ENCODE measurements at places on chromosomes 2 and 18.

DNA sequence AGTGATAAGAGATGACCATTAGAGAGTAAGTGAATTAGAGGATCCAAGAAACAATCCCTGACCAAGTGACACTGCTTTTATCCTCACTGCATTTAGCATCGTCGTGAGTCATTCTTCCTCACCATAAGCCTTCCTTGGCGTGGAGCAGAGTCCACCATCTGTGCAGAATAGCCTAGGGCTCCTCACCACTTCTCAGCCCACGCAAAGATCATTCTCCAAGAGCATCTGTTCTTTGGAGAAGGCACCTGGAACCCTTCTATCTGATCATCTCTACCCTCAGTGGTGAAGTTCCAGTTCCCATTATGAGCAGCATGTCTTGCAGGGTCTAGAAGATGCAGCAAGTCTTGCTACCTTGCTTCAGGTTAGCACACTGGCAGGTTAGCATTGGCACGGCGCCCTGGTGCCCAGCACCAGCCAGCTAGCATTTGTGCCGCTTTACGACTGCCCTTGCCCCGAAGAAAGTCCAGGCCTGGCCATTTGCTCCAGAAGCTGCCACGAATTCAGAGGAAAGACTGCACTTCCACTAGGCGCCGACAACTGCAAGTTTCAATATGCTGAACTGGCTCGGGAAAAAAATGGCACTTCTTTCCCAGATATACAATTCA, 225.8 kb downstream of the TTC32 start:
- no peak for DNase-seq

GRCh38 chr2:72126186-72127100, 21.2 kb downstream of the CYP26B1 start:
- no peak for DNase-seq

DNA sequence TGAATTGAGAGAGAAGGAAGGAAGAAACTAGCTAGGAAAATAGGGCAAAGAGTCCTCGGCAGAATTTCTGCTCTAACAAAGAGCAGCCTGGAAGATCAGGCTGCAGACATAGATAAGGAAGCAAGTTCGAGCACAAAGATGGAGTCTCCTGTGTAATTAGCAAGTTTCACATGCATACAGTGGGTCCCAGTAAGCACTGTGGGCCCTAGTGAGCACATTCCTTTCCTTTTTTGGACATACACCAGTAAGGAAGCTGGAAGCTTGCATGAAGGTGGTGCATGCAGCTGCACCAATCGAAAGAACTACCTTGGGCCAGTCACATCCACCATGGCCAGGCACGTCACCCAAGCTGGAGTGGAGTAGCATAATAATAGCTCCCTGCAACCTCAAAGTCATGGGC, 109.7 kb downstream of the NOL4 start:
- no peak for DNase-seq

GRCh38 chr2:152550386-152550785, 166.9 kb downstream of the PRPF40A start:
- no peak for DNase-seq

- DNase-seq = peak; percentile 21
These were observed 10.3 kb downstream of the TEX44 start for GRCh38 chr2:231602859-231603467.

DNA sequence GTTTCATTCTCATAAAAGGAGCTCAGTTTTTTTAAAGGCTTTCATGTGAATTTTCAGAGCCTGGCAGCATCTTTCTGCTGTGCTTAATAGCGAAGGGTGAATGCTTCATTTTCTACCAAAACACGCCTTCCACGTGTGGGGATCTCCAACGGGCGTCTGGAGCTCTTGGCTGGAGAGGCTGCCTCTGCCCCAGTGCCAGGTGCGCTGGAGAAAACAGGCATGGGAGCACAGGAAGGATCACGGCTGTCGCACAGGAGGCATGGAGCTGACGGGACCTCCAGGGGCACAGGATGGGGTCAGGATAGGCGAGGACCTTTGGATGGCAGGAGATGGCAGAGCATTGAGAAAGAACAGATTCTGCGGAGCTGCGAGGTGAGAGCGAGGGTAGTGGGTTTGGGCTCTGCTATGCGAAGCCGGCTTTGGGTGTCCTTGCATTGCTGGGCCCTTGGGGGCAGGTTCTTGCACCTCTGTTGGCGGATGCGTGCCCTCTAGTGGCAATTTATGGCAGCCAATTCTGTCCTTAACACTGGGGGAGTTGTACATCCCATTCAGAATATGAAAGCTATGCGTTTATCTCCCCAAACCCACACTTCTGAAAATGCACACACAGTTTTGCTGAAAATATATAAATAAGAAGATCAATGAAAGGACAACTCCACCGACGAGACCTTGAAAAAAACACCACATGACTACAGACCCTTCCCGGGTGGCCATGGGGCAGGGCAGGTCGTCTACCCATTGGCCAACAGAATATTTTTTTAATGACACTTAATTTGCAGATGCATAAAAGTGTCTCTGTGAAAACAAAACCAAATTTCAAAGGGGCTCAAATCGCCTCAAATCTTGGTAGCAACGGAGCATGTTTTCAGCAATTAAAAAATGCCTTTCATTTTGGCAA, 90.4 kb upstream of the SLC35G4 start:
- peak; percentile 27 for DNase-seq

GRCh38 chr2:38076710-38077430, 919 bp upstream of the CYP1B1 start:
- DNase-seq = peak; percentile 30

DNA sequence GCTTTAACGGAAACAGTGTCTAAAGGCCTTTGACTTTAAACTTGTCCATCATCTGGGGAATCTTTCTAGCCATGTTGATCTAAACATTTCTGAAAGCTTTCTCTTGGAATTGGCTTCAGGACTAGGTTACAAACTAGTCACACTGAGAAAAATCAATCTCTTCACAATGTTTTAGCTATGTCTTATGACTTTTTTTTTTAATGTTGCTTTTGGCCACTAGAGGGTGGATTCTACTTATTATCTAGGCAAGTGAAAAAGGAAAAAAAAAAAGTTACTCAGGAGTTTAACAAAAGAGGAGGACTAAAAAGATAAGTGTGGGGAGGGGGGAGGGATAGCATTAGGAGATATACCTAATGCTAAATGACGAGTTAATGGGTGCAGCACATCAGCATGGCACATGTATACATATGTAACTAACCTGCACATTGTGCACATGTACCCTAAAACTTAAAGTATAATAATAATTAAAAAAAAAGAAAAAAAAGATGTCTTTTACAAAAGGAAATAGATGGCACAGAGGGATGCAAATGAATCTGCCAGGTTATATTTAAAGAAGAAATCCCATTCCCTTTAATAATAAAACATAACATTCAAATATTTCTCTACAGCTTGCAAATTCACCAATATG, 160.4 kb upstream of the PID1 start:
- no peak for DNase-seq

- no peak for DNase-seq
These were observed 30.1 kb upstream of the ITGA6 start for GRCh38 chr2:172397148-172397834.

DNA sequence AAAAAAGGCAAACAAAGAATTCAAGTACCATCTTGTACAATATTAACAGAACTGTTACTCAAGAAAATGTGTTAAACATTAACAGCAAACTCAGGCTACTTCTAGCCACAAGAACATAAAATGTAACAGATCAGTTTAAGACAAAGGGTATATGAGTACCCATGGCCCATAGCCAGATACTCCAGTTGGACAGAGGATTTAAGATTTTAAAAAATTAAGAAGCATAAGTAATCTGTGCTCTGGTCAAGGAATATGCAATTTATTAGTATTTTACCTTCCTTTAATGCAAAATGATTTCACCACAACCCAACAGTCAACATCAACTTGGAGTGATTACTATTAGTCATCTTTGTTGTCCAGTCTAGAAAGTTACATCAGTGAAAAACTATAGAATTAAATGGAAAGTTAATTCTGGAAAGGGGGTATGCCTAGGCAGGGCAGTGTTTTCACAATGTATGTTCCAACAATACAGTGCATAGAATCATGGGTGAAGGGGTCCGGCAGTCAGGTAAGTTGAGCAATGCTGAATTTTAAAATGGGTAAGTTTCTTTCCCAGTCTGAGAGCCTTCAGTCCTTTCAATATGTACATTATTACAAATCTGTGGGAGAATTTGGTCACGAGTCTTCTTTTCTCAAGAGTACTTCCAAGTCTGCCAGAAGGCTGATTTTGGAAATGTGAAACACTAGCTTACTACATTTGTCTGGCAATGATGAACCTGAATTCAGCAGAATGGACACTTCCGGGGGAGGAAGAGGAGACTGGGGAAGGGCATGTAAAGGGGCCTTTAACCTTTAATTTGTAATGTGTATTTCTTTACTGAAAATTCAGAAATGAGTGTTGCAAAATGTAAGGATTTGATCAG, 34.5 kb downstream of the SFT2D3 start:
- DNase-seq = no peak
